ENCODE measurements at places on chromosomes 11 and 22.

DNA sequence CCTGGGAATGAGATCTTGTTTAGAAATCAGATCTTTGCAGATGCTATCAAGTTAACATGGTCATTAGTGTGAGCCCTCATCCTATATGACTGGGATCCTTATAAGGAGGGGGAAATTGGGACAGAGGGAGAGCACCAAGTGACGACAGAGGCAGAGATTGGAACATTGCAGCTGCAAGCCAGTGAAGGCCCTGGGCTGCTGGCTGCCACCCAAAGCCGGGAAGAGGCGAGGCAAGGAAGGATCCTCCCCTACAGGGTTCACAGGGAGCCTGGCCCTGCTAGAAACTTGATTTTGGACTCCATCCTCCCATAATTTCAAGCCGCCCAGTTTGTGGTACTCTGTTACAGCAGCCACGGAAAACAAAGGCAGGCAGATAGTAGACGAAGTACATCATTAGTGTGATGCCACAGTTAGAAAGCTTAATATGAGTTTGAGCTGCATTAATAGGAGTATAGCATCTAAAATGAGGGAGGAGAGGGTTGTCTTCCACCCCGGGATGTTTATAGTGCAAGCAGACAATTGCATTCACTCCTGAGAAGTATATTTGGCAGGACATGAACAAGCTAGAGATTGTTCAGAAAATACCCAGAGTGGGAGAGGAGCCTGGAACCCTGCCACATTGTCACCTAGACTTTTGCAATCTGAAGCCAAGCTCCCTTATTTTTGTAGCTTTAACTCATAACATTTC, 56.8 kb upstream of the CLMP start:
- DNase-seq: no peak

DNA sequence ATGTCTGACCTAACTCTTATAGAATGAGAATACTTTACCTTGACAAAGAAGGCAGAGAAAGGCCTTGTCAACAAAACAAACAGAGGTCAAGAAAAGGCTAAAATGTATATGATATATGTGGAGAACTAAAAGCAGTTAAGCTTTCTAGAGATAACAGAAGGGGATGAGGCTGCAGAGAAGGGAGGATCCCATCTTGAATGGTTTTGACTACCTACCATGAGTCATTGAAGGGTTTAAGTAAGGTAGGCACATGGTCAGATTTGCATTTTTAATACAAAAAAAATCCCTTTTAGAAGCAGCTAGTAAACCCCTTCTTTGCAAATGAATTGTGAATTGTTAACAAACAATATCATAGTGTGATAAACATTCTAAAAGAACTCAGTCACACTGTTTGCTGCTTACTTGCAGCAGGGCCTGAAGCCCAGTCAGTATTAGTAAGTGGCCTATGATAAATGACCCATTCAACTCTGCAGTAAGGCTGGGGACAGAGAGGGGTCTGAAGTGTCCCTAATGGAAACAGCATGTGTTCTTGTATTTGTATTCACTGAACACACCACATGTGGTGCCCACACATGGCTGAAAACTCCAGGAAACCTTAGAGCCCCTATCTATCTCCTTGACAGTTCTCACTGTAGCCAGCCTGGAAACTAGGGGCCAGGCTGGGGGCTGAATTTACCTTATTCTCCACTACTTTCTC, 328.8 kb upstream of the PITPNB start:
- peak; percentile 90 for DNase-seq

GRCh38 chr11:60528934-60529333, 13.7 kb downstream of the MS4A13 start:
- peak; percentile 80 for DNase-seq

- DNase-seq: no peak
Measured at GRCh38 chr22:48785792-48786678, 1041.6 kb downstream of the BRD1 start.

DNA sequence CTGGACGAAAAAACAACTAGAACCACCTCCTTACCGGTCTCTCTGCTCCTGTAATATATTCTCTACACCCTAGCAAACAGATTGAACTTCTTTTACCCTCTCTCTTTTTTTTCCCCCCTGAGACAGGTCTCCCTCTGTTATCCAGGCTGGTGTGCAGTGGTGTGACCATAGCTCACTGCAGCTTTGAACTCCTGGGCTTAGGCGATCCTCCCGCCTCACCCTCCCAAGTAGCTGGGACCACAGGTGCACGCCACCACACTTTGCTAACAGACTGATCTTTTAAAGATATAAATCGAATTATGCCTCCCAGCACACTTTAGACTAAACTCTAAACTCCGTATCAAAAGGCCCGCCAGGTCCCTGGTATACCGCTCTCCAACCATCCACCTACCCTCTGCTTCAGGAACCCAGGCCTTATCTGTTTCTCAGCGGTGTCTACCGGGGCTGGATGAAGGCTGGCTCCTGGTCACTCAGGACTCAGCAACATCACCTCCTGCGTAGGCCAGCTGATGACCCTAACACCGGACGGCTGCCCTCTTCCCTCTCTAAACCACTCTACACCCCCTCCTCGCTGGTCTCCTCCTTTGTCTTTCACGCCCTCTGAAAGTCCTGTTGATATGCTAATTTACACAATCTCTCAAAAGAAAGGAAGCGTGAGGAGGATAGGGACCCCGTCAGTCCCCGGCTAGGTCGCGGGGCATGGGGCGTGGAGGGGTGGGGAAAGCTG, 745 bp downstream of the C22orf39 start:
- no peak for DNase-seq

GRCh38 chr11:44776551-44777208, 49.9 kb downstream of the TSPAN18 start:
- no peak for DNase-seq

- peak; percentile 89 for DNase-seq
Measured at GRCh38 chr11:65454696-65455456, 32.3 kb downstream of the NEAT1 start.
